ENCODE measurements at places on chromosomes 2 and 18. TPM values are rescaled to one million over a fixed set of nuclear protein-coding genes. Genes with fewer than 3 reads are reported as not detected.

PCARE gene
- total RNA-seq, result not detected

LGALSL gene
- total RNA-seq, result 3.2 TPM

MAP4K4 gene
- 128 TPM for total RNA-seq

UGT1A8 gene
- not detected for total RNA-seq

UGT1A5 gene
- not detected for total RNA-seq

DPYSL5 gene
- total RNA-seq, result not detected

Measured in dermis lymphatic vessel endothelial cell (primary cell).